B cell (primary cell): ENCODE measurements at places on chromosomes 5 and 9. TPM values are rescaled to one million over a fixed set of nuclear protein-coding genes. Genes with fewer than 3 reads are reported as not detected.

GRCh38 chr5:132270706-132271105 lies 13.2 kb downstream of the PDLIM4 start:
- no peak for DNase-seq

DNA sequence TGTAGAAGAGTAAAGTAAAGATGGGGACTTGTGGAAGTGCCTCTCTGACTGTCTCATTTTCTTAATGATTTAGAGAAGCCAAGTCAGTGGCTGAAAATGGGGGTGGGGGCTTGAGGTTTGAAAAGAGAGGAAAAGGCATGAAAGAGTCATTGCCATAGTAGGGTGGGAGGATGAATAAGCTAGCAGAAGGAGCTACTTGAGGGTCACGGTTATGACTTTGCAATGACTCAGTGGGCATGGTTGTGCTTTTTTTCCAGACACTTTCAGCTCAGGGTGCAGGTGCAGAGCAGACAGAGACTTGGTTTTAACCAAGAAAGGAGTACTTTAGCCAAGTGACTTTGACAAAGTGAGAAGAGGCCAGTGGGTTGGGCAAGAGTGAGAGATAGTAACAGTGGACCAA lies 117.8 kb downstream of the PTTG1 start:
- DNase-seq = no peak

DNA sequence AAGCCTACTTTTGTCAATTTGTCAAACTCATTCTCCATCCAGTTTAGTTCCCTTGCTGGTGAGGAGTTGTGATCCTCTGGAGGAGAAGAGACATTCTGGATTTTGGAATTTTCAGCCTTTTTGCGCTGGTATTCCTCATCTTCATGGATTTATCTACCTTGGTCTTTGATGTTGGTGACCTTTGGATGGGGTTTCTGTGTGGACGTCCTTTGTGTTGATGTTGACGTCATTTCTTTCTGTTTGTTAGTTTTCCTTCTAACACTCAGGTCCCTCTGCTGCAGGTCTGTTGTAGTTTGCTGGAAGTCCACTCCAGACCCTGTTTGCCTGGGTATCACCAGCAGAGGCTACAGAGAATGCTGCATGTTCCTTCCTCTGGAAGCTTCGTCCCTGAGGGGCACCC lies 71.2 kb downstream of the P4HA2 start:
- no peak for DNase-seq

Gene VLDLR
- 0.10 TPM in 1 of 2 replicates, not detected in the other for total RNA-seq

GRCh38 chr5:2417301-2417700 lies 334.2 kb downstream of the IRX2 start:
- no peak for DNase-seq

DNA sequence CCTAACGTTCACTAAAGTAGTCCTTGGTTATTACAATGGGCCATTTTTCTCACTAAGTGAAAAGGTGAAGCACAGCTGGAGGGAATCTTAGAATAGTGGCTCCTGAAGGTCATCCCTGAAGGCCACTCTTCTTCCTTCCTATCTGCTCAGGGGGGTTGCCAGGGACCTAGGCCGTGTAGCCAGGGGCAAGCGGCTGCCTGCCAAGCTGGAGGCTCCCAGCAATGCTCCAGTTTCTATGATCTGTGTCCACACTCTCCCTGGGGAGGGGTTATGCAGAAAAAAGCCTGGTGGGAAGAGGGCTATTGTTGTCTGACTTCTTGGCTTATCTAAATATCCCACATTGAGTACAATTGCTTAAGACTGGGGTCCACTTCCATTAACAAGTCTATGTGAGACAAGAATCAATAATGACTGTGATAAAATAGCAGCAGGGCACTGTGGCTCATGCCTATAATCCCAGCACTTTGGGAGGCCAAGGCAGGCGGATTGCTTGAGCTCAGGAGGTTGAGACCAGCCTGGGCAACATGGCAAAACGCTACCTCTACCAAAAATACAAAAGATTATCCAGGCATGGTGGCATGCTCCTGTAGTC lies 3.8 kb downstream of the NMRK1 start:
- DNase-seq = no peak

GRCh38 chr5:122019919-122020590 lies 58.0 kb downstream of the LOX start:
- no peak for DNase-seq

DNA sequence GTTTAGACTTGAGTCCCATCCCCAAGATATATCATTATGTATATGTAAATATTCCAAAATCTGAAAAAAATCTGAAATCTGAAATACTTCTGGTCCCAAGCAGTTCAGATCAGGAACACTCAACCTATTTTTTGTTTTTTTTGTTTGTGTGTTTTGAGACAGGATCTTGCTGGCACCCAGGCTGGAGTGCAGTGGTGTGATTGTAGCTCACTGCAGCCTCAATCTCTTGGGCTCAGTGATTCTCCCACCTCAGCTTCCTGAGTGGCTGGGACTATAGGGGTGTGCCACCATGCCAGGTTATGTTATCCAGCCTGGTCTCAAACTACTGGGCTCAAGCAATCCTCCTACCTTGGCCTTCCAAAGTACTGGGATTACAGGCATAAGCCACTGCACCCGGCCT lies 50.7 kb upstream of the TRAF1 start:
- no peak for DNase-seq
